ENCODE measurements at places on chromosomes 7 and 10. TPM values are rescaled to one million over a fixed set of nuclear protein-coding genes. Genes with fewer than 3 reads are reported as not detected.

Gene ATOH7
- total RNA-seq, result 1.5 TPM

DNA sequence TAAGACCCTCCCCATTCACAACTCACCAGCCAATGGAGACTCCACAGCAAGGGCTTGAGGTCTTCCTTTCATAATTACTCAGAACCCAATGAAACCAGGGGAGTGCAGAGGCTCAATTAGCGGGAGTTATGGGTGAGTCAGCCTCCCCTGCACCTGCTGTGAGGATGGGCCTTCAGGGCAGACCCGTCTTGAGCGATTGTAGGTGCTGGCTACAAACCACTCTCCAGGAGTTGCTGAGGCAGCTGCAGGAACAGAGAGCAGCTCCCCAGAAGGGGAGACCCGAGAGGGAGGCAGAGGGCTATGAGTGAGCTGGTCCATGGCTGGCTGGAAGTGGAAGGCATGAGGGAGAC is 58.5 kb upstream of the SORCS3 start:
- no peak for DNase-seq

Gene HKDC1
- 0.91 TPM for total RNA-seq

- no peak for DNase-seq
Measured at GRCh38 chr7:43756368-43757072, 2.0 kb upstream of the BLVRA start.

DNA sequence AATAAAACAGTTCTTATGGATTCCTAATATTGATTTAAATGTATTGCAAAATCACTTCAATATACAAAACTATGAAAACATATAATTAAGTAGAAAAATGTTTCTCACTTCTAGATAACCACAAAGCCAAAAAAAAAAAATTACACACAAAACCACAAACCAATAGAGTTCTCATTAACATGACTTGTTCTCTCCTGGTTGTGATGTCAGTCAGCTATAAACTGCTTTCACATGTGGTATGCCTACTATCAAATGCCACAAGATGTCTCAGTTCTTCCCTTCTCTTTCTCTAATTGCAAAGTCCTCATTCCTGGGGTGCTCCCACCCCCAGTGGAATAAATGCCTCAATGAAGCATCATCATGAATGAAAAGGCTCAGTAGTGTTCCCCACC is 16.6 kb downstream of the GNAI1 start:
- DNase-seq, result no peak

GRCh38 chr7:17301471-17302456 is 3.3 kb downstream of the AHR start:
- peak; percentile 12 for DNase-seq
